ENCODE measurements at places on chromosomes 16 and 17.

DNA sequence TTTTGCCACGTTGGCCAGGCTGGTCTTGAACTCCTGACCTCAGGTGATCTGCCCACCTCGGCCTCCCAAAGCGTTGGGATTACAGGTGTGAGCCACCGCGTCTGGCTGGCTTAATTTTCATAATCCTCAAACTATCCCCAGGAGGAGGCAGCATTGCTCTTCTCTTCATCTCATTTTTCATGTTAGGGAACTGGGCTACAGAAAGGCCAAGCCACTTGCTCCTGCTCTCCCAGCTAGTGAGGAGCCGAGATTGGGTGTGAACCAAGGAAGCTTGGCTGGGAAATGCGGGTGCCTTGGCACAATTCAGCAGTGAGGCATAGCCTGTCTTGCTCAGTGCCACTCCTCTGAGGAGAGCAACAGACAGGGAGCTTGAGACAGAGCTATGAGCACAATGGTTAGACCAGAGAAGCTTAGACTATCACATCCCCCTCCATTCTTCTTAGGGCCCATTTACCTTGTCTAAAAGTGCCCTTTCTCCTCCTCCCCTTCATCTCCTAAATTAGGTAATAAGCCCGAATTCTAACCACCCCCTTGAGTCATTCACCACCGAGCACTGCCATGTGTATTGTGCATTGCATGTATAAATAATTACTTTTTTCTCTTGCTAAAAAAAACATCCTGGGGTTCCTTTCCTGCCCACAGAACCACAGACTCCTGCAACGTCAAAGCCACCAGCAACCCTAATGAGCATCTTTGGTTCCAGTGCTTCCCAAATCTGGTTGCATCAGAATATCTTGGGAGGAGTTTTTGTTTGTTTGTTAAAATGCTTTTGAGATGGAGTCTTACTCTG lies 20.0 kb upstream of the KIF19 start:
- DNase-seq = no peak

DNA sequence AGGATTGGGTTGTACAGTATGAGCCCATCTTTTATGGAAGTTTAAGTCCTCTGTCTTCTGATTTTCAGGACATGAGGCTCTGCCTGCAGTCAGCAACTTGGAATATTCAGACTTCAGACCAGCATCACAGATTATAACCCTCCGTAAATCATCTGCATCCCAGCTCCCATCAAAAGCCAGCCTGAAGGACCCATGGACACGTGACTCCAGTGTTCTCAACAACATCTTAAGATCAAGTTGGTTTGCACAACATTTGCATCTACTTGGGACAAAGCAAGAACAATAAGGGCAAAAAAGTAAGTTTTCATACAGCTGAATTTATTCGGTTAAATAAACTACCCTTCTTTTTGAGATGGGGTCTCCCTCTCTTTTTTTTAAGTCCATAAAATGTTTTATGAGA lies 12.7 kb downstream of the TMC5 start:
- no peak for DNase-seq

DNA sequence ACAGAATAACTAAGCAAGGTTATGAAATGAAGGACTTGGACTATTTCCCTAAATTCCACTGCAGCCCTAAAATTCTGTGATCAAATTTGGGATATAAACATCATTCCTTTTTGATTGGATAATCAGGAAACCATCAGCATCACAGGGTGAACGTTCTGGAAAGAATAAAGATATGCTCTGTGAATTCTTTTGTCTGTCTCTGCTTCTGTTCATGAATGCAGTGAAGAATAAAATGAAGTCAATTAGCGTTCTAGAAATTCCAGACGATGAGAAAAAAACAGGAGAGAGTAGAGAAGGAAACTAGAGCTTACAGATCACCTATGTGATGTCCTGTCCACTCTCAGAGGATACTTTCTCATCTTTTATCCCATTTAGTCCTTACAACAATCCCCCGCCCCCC lies 295.1 kb upstream of the SOX9 start:
- no peak for DNase-seq

- peak; percentile 52 for DNase-seq
Measured at GRCh38 chr17:8223356-8224126, 13.2 kb upstream of the AURKB start.

GRCh38 chr16:15780805-15781204 lies 76.0 kb downstream of the MYH11 start:
- DNase-seq = no peak
